NCI-H1436 (cell line): ENCODE measurements at places on chromosomes 3 and 15.

GRCh38 chr3:4061195-4061594, 242.0 kb upstream of the SETMAR start:
- DNase-seq, result no peak

- DNase-seq, result no peak
Observed at GRCh38 chr3:123698813-123699212, 114.0 kb upstream of the HACD2 start.

- no peak for DNase-seq
Observed at GRCh38 chr15:39770748-39771689, 11.6 kb downstream of the FSIP1 start.

- no peak for DNase-seq
Observed at GRCh38 chr3:177179281-177180067, 17.8 kb downstream of the TBL1XR1 start.

DNA sequence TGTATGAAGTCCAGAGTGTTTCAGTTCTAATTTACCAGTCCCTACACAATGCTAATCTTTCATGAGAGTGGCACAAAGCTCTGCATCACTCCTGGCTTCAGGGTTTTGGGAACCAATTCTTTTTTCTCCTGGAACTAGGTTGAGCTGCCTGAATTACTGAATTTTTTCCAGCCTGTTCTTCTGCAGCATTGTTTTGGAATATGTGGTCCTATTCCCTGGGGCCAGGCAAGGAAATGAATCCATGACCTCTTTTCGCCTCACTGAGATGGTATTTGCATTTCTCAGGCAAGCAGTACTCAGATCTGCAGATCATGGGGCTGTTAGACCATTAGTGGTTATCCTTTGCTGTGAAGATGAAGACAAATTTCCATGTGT, 25.6 kb upstream of the GPR171 start:
- DNase-seq, result no peak

GRCh38 chr3:172098698-172099494, 59.5 kb downstream of the FNDC3B start:
- no peak for DNase-seq

DNA sequence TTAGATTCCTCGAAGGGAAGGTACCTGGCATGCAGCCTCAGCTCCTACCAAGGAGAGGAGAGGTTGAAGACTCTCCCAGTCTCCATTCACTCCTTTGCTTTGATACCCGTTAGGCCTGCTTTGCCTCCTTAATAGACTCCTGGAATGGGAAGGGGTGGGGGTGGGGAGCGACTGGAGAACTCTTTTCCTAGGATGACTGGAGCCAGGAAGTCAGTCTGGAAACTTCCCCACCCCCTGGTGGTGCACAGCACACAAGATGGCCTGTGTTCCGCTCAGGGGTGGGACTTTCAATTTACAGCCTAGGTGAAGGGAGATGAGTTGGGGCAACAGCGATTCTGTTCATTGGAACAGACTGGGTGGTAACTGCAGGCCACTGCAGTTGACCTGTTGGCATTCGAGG, 21.4 kb upstream of the CELF6 start:
- no peak for DNase-seq

- DNase-seq, result no peak
Observed at GRCh38 chr3:95752199-95752598, 1062.2 kb upstream of the EPHA6 start.

- DNase-seq, result no peak
Observed at GRCh38 chr15:89707577-89707976, 17.0 kb downstream of the WDR93 start.

DNA sequence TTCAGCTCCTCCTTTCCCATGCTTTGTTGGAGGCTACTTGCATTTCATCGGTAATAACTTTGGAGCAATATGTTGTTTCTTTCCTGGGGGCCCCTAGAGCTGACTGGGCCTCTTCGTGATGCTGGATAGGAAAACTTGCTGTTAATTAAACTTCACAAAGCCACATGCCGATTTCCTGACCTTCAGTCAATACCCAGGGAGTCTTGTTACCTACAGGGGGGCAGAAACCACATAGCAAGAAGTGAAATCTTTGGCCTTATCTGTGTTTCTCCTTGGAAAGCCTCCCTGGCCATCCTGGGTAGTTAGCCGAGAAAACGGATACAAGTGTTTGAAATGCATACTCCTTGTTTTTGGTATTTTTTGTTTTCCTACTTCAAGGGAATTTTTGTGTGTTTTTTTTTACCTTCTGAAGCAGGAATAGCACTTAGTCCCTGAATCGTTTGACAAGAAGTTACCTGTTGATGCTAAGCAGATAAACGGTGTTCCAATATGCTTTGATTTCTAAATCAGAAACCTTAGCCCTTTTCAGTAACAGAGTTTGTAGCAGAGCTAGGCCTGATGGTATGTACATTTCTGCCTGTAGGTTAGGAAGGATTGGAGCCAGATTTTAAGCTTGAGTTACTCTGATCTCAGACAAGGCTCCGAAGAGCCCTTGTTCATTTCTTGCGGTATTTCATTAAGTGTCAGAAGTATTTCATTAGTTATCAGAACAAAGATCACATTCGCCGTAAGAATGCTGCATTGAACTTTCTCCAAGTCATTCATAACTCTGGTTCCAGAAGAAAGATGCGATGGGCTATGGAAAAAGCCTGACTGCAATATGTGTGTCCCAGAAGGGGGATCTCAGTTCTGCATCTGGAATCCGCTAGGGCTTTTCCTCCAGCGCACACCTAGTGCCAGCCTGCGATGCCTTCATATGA, 111.5 kb downstream of the THSD4 start:
- no peak for DNase-seq

GRCh38 chr15:39427705-39428104, 153.2 kb upstream of the THBS1 start:
- no peak for DNase-seq

DNA sequence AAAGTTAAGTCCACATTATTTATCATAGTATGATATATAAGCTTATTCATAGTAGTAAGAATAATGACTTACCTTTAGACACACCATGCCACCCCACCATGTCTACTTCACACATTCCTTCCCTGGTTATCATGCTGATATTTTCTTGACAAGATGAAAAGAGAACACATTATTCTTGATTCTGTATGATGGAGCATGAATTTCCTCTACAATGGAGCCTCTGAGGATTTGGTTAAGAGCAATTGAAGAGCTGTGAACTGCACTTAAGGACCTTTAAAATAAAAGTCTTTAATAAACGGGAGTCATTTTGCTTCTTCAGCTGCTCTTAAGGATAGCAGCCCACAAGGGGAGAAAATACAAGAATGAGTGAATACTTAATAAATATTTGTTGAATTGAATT, 226.7 kb downstream of the CADM2 start:
- no peak for DNase-seq

- DNase-seq, result no peak
Observed at GRCh38 chr15:100073982-100074381, 267.8 kb downstream of the ADAMTS17 start.

- no peak for DNase-seq
Observed at GRCh38 chr3:130900959-130901358, 7.1 kb downstream of the ATP2C1 start.

DNA sequence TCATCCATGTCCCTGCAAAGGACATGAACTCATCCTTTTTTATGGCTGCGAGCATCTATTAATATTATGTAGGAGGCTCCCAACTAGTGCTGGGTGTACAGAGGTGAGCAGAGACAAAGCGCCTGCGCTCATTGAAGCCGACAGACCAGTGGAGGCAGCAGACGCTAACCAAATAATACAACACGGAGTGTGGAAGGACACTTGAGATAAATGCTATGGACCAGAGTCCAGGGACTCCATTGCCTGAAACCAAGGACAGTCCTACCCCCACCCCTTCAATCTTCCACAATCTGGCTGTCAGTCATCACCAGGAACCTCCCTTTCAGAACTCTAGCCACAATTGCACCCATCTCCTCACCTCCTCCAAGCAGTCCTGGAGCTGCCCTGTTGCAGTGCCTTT, 41.5 kb downstream of the KLHL6 start:
- DNase-seq, result no peak

DNA sequence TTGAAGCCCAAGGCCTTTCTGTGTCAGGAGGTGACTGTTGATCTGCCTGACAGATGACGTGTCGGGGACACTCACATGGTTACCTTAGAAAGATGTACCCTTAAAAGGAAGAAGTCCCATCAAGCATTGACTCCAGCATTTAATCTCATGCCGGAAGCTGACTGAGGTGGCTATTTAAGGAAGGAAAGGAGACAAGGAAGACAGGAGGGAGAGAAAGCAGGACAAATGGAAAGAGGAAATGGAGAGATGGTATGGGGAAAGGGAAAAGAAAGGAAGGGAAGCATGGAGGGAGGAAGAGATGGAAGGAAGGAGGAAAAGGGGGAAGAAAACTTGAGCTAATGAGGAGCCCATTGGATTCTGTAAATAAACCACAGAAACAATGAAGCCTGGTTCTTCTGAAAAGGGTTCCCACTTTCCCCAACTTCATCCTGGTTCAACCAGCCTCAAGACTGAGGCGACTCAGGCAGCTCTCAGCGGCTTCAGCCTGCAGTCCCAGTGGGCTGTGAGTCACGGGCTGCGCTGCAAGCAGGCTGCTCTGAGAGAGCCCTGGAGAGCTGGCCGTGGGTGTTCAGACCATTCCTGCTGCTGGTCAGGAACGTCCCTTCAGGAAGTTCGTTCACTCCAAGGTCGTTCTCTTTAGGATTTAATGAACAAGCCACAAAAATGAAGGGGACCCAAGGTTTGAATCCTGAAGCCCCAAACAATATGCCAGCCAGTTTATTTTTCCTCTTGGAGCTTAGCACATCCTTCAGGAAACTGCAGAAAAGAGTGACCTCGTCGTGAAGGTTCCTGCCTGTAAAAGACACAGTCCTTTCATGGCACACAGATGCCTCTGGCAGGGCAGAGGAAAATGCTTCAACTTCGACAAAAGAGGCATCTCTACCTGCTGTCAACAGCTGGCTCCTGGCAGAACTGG, 69.6 kb upstream of the THBS1 start:
- no peak for DNase-seq

DNA sequence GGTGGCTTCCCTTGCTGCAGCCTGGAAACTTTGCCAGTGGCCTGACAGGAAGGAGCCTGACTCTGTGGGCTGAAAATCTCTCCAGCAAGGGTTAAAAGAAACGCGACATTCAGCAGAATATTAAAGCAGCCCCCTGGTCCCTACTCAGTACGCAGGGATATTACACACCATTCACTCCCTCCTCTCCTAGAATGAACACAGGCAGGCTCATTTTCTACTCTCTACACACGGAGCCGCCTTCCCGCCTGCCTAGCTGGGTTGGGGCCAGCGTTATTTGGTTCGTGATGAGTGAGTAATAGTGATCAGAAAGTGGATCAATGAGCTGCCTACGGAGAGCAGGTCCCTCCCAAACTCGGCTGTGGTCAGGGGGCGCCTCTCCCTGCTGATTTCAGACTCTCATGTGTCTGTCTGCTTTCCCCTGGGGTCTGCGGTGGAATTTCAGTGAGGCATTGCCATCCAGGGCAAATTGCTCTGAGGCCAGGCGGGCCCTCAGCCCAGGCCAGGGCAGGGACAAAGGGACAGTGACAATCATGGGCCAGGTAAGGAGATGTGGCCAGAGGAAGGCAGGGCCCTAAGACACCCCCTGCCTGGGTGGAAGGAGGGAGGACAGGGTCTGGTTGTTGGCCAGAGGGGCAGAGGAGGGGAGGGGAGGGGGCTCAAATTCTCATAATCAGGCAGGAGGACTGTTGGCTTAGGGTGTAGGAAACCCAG, 2.8 kb downstream of the EPHB1 start:
- DNase-seq, result no peak

DNA sequence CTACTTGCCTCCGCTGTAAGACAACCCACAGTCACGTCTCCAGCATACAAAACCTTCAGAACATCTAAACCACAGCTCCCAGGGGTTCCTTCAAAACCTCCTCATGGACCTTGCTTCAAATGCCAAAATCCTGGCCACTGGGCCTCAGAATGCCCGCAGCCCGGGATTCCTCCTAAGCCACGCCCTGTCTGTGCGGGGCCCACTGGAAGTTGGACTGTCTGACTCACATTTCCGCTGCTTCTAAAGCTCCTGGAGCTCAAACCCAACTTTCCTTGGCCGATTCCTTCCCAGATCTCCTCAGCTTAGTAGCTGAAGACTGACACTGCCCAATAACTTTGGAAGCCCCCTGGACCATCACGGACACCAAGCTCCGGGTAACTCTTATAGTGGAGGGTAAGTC, 17.9 kb upstream of the OR5H6 start:
- DNase-seq, result no peak

- DNase-seq, result no peak
Observed at GRCh38 chr3:144762091-144762490, 790.5 kb downstream of the DIPK2A start.

GRCh38 chr3:79724206-79724605, 43.6 kb downstream of the ROBO1 start:
- DNase-seq, result no peak

GRCh38 chr3:27311400-27311799, 57.8 kb downstream of the NEK10 start:
- DNase-seq, result no peak

DNA sequence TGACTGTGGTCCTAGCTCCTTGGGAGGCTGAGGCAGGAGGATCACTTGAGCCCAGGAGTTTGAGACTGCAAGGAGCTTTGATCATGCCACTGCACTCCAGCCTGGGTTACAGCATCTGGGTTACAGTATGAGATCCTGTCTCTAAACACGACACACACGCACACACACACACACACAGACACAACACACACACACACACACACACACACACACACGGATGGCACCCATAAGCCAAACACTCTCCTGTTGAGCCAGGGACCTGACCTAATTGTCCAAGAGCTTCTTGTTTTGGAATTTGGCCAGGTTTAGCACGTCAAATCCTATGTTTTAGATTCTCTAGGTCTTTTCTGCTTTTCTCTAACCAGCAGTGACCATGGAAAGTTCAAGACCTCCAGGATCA, 26.8 kb downstream of the EID1 start:
- no peak for DNase-seq

- no peak for DNase-seq
Observed at GRCh38 chr15:79051941-79052731, 38.4 kb downstream of the RASGRF1 start.

DNA sequence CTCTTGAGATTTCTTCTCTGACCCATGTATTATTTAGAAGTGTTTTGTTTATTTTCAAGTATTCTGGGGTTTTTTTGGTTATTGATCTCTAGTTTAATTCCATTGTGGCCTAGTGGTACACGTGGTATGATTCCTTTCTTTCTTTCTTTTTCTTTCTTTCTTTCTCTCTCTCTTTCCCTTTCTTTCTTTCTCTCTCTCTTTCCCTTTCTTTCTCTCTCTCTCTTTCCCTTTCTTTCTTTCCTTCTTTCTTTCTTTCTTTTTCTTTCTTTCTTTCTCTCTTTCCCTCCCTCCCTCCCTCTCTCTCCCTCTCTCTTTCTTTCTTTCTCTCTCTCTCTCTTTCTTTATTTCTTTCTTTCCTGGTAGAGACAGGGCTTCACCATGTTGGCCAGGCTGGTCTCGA, 85.7 kb upstream of the UBE2E1 start:
- no peak for DNase-seq

GRCh38 chr3:188319569-188319968, 165.6 kb downstream of the LPP start:
- no peak for DNase-seq

DNA sequence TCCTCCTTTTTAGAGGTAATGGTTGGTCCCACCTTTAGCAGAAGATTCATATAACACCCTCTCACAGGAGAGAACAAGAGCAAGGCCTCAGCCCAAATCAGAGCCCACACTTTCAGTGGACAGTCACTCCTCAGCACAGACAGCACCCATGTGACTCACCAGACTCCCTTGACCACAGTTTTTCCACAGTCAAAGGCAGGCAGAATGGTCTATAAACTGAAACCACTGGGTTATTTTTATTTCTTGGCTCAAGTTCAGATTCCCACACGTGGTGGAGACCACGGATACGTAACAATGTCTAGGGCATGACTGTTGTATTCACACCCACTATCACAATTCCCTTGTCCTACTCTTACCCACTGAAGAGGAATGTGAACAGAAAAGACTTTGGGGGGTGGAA, 237.8 kb upstream of the UBE2E1 start:
- no peak for DNase-seq
